ENCODE measurements at places on chromosomes 13 and 19.

GRCh38 chr13:96029002-96029401, 24.2 kb downstream of the UGGT2 start:
- no peak for DNase-seq

- no peak for DNase-seq
Observed at GRCh38 chr13:52027832-52028231, 3.3 kb downstream of the UTP14C start.

DNA sequence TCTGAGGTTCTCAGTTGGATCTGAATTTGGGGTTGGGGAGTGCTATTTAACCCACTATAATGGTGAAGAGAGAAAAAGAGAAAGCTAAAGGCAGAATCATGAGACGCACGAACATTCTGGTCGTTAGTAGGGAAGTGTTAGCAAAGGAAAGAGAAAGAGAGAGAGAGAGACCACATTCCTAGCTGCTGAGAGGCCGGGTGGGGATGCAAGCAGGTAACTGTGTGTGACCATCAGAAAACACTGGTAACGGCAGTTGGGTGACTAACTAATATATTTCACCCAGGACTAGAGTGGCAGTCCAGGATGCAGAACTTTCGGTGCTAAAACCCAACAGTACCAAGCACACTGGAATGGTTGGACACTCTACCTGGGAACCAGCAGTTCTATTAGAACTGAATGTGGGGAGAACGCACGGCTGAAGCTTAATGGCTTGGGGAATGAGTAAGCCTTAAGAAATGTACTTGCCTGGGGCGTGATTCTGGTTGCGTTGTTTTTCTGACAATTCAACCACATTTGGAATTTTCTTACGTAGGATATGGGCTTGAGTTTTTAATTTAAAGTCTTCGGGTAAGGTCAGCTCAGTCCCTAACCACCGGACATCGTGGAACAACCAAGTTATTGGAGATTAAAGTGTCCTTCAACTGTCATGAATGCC, 130.2 kb downstream of the DNAJC15 start:
- DNase-seq = no peak

GRCh38 chr19:14395262-14395661, 14.0 kb downstream of the ADGRE5 start:
- DNase-seq = no peak

- no peak for DNase-seq
Observed at GRCh38 chr13:102472650-102473049, 70.8 kb upstream of the FGF14 start.

GRCh38 chr19:2394054-2394441, 33.3 kb downstream of the TIMM13 start:
- no peak for DNase-seq

DNA sequence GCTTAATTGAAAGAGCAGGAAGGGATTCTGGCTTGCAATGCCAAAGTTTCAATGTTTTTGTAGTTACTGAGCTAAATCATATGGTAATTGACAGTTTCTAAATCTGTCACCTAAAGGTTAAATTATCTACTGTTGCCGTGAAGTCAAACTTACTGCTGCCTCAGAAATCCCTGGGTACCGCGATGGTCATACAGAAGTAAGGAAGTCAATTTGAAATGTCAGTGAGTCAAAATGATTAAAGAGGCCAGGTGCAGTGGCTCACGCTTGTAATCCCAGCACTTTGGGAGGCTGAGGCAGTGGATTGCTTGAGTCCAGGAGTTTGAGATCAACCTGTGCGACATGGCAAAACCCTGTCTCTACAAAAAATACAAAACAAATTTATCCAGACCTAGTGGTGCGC, 48.8 kb upstream of the TPM4 start:
- DNase-seq = no peak

DNA sequence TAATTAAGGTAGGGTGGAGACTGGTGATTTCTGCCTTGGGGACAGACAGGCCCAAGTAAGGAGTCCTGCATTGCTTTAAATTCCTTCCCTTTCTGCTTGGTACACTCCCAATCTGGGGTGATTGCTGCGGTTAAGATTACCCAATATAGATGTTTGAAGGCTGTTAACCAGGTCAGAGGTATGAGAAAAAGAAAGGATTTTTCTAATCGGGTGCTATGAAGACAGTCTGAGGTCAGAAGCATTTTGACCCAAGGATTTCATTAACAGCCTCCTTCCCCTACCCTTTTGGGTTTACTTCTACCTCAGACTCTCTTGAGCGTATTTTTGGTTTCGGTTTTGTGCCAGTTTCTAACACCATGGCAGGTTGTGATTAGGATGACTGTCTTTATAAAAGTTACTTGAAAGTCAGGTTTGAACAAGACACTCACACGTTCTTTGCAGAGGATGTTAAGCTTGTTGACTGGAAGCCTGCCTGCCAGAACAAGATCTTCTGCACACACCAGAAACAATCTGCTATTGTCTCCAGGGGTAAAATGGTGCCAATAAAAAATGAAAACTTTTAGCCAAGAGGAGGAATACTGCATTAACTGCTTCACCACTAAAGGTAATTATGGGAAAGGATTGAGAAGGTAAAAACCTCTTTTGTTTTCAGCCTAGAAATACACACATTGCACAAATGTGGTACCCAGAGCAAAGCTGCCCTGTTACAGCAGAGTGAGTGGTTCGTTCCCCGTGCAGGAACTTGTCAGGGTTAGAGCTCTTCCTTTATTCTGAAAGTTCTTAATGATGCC, 108.8 kb downstream of the NDFIP2 start:
- no peak for DNase-seq
